Small intestine (tissue), 16 donors: ENCODE measurements at places on chromosomes 16 and 17. TPM values are rescaled to one million over a fixed set of nuclear protein-coding genes. Genes with fewer than 3 reads are reported as not detected.

The VMO1 gene
- 6.9 TPM for polyA plus RNA-seq

The RCVRN gene
- not detected for polyA plus RNA-seq

The TMEM235 gene
- not detected for polyA plus RNA-seq

The DPEP3 gene
- polyA plus RNA-seq: 0.27 TPM

The DBNDD1 gene
- 2.2 TPM for polyA plus RNA-seq

DNA sequence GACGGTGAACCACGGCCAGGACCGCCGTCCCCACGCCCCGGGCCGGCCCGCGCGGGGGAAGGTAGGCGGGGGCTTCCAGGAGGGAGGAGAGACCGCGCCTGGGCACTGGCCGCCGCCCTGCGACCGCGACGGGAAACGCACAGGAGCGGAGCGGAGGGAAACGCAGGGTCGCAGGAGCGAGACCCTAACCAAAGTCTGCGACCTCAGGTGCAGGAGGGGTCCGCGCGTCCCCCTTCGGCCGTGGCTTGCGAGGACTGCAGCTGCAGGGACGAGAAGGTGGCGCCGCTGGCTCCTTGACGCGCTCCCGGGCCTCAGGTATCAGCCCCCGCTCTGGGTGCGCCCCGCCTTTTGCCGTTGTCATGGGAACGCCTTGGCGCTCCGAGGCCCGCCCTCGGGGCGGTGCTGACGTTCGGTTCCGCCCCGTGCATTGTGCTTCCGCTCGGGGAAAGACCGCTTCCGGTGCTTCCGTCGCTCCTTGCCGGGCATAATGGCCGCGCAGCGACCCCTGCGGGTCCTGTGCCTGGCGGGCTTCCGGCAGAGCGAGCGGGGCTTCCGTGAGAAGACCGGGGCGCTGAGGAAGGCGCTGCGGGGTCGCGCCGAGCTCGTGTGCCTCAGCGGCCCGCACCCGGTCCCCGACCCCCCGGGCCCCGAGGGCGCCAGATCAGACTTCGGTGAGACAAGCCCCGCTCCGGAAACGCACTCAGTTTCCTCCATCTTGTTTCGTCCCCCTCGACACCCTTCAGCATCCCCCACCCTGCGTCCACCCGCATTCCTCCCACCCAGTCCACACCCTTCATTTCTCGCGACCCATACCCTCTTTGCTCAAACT, at the start of gene OVCA2:
Gene OVCA2, plus strand, starts transcription at position 462 of the 829 bp plus-strand sequence. Its CDS starts 26 bp downstream, at position 488.
- DNase-seq: peak; percentile 98

GRCh38 chr16:52528393-52529065, 18.4 kb downstream of the TOX3 start:
- no peak for DNase-seq

DNA sequence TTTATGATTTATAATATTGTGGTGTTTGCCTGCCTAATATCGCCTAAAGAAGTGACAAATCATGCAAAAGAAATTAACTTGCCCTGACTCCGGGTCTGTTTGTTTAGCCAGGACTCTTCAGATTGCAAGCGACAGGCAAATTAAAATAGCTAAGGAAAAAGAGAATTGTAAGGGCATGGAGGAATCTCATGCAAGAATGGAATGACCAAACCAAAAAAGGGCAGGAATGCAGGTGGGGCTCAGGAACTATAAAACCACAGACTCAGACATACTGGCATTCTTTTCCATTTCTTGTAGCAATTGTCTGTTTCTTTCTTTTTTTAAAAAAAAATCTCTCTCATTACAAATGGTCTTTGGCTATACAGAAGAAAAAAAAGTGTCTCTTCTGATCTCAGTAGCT, 188.1 kb upstream of the XYLT1 start:
- DNase-seq: no peak

GRCh38 chr17:2195729-2196128, 107.9 kb downstream of the SMG6 start:
- DNase-seq: no peak

GRCh38 chr17:79838522-79839274, 542 bp downstream of the CBX4 start:
- peak; percentile 76 for DNase-seq

GRCh38 chr17:79520167-79521165, 90.4 kb downstream of the RBFOX3 start:
- no peak for DNase-seq

DNA sequence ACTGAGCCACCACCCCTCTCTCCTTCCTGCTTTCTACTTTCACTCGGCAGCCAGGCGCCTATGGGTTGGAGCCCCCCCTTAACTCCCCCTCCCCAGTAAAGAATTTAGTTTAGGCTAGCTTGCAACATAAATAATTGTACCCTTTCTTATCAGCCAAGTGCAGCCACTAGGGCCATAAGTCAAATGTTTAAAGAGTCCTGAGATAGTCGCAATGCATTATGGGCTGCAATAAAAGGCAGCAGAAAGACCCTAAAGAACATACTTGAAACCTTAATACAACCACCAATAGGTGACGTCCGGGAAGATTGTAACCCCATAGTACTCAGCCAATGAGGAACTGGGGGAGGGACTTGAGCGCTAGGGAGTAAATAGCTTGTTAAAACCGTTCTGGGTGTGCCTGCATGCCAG, 40.5 kb downstream of the C16orf82 start:
- peak; percentile 53 for DNase-seq
